ENCODE measurements at places on chromosomes 2 and 18.

DNA sequence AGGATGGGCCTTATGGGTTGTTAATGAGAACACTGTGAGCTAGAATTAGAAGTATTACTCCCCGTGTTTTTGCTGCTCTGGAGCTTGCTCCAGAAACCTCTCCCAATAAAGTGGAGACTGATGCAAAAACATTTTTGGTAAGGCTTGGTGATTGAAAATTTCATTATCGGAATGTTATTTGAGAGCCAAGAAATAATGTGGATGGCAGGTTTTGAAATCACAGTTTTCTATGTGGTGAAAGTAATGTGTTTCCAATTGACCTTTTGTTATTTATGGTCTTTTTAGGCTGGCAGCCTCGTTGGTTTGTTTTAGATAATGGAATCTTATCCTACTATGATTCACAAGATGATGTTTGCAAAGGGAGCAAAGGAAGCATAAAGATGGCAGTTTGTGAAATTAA, 5.1 kb downstream of the PLEKHA3 start:
- no peak for DNase-seq

GRCh38 chr2:128303095-128303791, 15.4 kb downstream of the HS6ST1 start:
- no peak for DNase-seq

DNA sequence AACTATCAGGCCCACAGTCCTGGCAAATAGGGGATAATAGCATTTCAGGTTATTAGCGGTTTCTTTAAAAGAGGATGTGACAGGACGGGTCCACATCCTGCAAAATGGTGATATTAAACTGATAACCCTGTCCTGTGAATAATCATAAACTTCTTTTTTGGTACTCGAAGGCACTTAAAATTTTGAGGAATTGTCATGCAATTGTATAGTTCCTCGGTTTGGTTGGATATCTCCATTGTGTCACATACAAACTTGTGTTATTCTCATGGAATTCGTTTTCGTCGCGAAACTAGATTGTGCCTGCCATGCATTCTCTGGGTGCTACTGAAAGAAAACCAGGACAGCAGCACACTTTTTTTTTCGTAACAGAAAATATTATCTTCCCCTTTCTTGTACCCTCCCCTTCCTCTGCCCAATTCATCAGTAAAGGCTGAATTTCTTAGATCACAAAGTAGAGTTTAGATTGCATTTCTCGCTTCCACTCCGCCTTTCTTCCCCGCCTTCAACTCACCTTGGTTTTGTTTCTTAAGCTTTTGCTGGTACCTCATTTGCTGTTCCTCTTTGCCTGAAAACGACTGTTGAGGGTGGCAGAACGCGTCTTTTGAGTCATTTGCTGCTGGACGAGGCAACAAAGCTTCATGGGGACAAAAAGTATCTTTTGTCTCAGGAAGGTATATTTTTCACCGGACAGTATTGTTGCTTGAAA, 1.3 kb downstream of the CERS6 start:
- DNase-seq: no peak

- no peak for DNase-seq
Observed at GRCh38 chr2:45629971-45630370, 18.9 kb upstream of the SRBD1 start.

GRCh38 chr2:174965992-174966744, 39.0 kb downstream of the CHN1 start:
- no peak for DNase-seq

DNA sequence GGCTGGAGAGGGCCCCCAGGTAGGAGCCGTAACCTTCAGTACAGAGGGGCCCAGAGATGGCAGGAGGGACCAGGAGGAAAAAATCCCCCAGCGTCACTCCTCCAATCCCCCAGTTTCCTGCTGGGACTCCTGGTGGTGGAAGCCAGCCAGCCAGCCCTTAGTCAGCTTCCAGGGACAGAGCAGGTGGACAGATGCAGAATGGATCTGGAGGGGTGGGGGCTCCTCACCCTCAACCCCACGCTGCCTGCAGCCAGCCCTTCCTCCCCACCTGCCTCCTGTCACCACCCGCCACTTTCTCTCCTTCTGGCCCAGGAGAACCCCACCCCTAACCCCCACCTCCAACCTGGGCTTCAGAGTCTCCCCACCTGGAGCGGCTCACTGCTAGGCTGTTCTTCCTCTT, 21.1 kb downstream of the EMX1 start:
- no peak for DNase-seq

DNA sequence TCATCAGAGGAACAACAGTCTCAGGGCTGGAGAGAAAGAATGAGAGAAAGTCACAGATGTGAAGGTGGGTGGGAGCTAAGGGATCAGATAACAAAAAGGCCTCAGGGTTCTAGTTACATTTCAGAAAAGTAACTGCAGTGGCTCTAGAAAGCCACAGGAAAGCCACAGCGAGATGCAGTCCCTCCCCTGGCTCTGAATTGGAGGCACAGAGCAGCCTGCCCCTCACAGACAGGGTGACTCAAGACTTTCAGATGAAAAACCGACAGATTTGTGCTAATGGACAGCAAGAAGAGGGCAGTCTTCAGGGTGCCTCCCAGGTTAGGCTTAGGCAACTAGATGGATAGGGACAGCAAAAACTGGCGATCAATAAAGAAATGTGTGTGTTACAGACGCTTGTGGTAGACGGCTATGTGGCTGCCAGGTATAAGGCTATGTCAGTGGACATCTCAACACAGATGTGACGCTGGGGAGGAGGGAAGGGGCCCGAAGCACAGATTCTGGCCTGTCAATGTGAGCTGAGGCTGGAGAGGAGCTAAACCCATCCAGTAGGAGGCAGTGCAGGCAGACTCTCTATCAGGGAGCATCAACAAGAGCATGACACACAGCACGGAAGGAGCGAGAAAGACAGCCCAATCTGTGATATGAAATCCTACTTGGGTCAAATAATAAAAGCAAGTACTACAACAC, 26.2 kb downstream of the UNC50 start:
- no peak for DNase-seq

- no peak for DNase-seq
Observed at GRCh38 chr2:60820416-60821132, 60.8 kb upstream of the REL start.

- DNase-seq: no peak
Observed at GRCh38 chr2:159817283-159817682, 19.3 kb upstream of the CD302 start.

DNA sequence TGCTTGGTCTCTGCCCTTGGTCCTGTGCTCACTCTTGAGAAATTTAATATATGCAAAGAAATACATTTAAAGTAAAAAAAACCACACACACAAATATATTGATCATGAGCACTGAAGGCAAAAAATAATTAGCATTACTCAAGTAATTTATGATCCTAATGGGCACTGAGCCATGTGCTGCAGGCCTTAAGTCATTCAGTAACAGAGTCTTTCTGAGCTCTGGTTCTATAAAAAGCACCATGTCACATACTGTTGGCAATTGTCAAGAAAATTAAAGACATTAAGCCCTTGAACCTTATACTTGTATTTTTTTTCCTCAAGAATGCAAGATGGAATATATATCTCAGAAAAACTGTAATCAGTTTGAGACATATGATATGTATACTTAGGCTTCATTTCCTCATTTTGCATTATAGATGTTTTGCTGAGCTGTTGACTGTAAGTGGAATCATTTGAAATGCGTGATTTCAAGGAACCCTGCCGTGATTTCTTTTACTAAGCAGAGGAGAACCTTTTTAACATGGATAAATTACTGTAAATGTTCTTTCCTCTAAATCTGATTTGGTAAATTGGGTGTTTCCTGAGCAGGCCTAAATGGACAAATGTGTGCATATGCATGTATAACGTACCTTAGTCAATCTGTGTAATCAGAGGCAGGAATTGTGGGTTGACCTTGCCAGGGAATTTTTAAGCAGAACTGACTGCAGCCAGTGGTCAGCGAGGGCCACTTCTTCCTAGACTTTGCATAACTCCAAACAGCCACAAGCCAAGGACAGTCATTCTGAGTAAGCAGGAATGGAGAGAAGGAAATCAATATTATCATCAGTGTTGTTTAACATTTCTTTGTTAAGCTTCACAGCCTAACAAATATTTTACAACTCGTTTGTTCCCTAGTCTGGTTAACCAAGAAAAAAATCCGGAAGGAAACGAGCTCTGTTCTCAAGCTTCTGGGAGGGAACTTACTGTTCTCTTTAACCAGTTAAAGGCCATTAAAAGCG, 191.5 kb upstream of the ATP5MC3 start:
- DNase-seq: no peak

DNA sequence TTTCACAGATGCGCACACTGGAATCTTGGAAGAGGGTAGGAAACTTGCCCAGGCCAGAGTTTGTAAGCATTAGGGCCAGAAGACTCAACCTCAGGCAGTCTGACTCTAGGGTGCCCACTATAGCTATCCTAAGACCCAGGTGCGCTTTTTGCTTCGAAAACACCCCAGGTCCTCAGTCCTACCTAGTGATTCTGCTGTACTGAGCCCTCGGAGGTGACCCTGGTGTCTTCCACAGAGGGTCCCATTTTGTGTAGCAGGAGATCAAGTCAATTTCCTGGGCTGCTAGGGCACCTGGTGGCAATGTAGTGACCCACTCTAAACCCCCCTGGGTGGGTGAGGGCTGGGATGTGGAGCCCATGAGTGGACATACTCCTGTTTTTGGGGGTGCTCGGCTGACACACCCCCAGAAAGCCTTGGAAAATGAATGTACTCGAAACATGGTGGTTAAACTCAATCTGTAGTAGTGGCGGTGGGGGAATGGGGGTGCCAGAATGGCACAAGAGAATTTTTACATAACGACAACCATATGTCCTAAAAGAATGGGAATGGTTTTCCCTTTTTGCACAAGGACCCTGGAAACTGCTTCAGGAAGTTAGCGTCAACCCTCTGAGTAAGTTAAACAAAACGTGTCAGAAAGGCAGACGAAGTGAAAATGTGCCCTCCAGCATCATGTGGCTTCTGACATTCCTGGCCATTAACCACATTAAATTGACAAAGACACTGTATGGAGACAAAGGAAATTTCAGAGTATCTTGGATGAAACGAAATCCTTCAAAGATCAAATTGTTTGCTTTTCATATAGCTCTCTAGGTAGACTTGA, 218.0 kb upstream of the COPS8 start:
- no peak for DNase-seq

- DNase-seq: no peak
Observed at GRCh38 chr2:51071191-51071590, 39.3 kb upstream of the NRXN1 start.

- DNase-seq: no peak
Observed at GRCh38 chr2:206311026-206311425, 36.6 kb downstream of the ZDBF2 start.

GRCh38 chr2:20093263-20094141, 42.1 kb upstream of the LAPTM4A start:
- no peak for DNase-seq
